ENCODE measurements at places on chromosomes 12 and 14.

DNA sequence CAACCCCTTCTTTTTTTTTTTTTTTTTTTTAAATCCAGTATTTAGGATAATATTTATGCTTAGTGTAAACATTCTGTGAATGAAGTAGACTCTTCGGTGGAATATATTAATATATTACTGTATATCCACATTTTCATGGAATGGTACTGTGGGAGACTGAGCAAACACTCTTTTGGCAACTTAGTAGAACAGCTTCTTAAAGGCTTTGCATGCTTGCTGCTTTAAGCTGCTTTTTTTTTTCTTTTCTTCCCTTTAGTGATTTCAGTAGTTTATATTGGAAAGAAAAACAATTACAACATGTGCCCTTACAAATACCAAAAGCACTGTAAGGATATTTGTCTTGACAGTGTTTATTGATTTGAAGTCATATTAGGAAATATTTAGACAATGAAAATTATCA lies 78.9 kb downstream of the AEBP2 start:
- DNase-seq, result no peak

DNA sequence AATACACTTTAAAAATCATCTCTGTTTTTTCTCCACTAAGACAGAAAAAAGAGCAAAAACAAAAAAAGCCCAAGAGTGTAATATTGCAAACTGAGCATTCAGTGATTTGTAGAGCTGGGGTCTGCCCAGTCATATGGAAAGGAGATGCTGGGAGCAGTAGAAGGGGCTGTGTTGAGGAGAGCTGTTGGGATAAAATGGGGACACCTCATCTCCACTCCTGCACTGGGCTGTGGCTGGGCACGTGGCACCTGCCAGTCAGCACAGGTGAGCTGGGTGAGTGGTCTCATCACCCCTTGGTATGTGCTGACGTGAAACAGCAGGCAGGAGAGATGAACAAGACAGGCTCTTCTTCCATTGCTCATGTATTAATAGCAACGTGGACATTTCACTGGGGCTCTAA lies 217.4 kb downstream of the C12orf42 start:
- no peak for DNase-seq

DNA sequence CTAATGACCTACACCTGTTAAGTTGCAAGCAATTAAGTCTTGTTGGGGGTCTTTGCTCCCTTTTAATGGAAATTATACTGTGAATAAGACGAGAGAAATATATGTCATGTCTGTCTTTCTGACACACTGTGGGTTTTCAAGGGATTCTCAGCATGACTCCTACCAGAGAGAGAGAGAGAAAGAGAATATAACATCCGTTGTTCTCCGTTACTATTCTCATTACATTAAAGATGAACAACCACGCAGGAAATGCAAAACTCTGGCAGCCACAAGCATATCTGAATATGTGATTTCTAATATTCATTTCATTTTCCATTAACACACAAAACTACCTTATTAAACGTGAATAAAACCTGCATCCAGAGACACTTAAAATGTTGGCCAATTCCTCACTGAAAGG lies 67.3 kb upstream of the EGLN3 start:
- DNase-seq, result no peak

- DNase-seq, result no peak
These were observed 84.0 kb downstream of the RNF34 start for GRCh38 chr12:121483949-121484348.

GRCh38 chr12:90920222-90920621 lies 34.8 kb downstream of the CCER1 start:
- DNase-seq, result no peak

DNA sequence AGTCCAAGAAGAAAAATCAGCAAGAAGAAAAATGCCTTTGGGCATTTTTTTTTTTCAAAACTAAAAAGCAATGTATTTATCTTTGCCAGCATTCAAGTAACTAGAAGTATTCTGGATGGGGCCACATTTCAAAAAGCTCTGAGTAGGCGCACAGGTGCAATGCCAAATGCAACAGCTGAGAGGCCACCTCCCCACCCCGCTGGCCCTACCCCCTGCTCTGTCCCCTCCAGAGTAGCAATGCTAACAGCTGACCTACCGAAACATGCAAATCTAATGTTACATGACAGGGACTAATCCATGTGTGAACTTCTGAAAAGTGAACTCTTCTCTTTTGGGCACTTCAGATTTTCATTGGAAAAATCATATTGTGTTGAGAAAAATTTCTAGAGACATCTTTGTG lies 153.7 kb upstream of the SLC38A2 start:
- no peak for DNase-seq

All from stimulated activated CD4-positive, alpha-beta T cell treated with anti-CD3 and anti-CD28 coated beads, Interleukin-15, amount 100 ng/mL, for 1 hour (primary cell).